Left ventricle myocardium superior (tissue), 1 donor: ENCODE measurements at places on chromosomes 1 and 21.

GRCh38 chr1:37656026-37656425, 21.3 kb upstream of the RSPO1 start:
- DNase-seq, result no peak

DNA sequence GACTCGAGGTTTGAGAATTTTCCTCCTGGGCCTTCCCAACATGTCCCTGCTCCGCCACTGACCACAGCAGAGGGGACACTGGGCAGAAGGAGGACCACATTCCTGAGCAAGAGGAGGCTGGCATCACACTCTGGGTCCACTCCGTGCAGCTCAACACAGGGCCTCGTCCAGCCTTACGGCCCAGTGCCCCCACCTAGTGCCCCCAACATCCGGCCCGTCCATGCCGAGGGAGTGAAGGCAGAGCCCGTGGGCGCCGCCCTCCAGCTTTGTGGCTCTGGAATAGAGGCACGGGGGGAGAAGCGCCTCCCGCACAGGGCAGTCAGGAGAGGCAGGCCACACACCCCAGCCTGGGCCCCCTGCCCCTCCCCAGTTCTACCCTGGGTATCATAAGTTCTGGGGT, 158.3 kb downstream of the NPHP4 start:
- DNase-seq, result no peak

DNA sequence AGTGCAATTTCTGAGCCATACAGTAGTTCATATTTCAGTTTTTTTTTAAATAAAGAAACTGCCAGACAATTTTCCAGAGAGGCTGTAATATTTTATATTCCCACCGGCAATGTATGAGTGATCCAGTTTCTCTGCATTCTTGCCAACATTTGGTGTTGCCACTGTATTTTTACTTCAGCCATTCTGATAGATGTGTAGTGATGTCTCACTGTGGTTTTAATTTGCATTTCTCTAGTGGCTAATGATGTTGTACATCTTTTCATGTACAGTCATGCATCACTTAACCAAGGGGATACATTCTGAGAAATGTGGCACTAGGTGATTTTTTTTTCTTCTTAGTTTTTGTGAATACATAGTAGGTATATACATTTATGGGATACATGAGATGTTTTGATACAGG, 99.6 kb downstream of the CENPF start:
- no peak for DNase-seq

GRCh38 chr21:7917729-7918128, 2603.7 kb upstream of the TPTE start:
- no peak for DNase-seq

DNA sequence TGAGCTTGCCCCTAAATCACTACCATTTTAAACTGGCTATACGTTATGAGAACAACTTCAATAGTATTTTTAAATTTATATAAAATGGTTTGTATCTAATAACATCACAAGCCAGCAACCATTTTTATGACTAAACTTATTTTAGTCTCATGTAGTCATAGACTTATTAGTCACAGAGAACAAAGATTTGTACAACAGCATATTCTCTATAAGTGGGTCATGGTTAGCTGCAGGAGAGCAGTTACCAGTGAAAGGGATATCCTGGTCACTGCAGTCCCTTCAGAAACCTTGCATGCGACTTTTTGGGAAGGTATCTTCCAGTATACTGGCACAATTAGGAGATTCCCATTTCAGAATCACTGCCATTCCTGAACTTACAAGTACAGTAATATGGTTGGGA, 90.0 kb downstream of the HFM1 start:
- no peak for DNase-seq

DNA sequence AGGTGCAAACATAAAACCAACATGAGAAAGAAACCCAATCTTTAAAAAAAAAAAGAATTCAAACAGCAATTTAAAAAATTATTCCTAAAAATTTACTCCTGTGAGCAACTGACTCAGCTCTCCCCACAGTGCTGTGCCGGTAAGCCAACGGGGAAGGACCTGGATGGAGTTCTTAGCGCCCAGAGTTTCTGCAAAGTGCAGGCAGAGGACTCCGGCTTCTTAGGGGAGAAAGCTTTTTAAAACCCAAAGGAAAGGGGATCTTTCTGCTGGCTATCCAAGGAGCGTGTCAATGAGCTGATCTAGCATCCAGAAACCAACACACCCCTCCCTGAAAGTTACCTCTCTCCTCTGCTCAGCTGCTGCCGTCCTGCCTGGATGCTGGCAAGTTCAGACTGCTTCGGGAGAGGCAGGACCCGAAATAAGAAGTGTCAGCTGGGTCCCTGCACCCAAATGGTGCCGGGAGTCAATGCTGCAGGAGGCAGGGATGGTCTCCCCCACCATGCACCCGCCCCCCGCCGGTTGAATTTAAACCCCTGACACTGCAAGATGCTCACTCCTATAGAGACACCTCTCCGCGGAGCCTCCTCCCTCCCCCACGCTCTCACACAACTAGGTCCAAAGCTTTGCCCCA, 32.2 kb upstream of the H6PD start:
- no peak for DNase-seq

DNA sequence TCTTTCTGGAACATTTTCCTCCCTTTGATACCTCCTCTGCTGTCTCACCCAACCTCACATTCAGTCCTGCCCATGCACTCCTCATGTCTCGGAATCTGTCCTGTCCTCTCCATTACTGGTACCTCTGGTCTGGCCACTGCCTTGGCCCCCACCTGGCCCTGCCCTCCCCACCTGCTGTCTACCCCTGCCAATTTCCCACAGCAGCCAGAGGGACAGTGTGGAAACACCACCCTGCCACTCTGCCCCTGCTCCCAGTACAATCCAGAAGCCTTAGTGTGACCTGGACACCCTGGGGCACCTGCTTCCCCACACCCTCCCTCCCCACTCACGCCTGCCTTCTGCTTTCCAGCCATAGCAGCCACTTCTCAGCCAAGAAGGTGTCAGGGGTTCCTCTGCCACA, 534.4 kb downstream of the MATN1 start:
- no peak for DNase-seq

DNA sequence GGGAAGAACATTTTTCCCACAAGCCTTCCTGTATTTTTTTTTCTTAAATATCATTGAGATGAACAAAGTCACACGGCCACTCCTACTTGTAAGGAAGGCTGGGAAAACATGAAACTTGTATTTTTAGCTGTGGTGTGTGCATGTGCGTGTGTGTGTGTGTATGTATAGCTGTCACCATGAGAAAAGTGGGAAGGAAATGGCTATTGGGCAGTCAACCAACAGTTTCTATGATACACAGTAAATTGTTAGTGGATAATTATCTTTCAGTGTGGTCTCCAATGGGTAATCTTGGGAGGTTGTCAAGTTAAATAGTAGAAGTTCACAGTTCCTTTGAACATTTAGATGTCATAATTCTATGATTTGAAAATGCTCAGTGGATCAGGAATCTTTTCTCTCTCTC, 132.7 kb upstream of the USP24 start:
- no peak for DNase-seq

DNA sequence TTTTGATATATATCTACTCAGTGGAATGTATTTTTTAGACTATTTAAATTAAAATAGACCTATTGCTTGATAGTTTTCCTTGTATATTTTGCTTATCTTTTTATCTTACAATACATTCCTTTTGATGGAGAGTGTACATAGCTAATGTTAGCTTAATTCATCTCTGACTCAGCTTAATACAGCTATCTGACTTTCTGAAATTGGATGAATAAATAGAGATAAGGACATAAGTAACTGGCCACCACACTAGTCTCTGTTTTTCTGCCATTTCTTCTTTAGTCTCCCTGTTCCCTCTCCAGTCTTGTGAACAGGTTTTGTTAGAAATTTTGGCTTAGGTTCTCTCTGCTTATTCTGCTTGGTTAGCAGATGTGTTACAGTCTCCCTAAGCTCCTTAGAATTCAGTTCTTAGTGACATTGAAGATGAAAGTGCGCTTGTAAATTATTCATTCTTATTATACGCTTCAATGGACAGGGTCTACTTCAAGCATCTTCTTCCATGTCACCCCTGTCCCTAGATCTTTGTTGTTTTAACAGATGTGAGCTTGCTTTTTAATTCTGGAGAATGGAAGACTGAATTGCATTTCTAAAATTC, 59.6 kb downstream of the XPR1 start:
- no peak for DNase-seq

DNA sequence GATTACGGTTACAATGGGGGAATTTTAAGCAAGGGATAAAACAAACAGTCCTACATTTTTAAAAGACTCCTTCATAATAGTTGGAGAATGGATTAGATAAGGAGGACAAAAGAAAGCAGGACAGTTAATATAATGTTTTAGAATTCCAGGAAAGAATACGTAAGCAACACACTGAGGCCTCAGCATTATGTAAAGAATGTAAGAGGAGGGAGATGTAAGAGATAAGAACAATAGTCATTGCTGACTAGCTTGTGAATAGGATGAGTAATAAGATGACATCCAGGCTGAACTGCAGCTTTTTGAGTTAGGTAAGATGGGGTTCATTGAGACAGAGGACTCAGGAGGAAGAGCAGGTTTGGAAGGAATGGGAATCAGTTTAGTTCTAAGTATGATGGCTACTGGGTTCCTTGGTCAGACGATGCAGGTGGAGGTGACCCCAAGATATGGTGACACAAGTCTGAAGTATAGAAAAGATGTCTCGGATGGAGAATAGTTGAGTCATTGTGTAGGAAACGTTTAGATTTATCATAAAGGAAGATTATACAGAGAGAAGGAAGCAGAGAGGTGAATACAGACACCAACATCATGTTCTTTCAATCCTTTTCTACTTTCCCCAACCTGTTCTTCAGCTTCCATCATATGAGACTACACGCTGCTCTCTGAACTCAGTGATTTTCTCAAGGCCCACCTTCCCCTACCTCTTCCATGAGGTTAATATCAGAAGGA, 372.8 kb downstream of the PTBP2 start:
- DNase-seq, result no peak
